ENCODE measurements at places on chromosomes 16 and 17.

- DNase-seq = no peak
Measured at GRCh38 chr17:19368229-19368628, 5.7 kb upstream of the B9D1 start.

- DNase-seq = peak; percentile 93
Measured at GRCh38 chr16:4358831-4359561, 7.9 kb upstream of the PAM16 start.

GRCh38 chr16:51153577-51154031 is 2.5 kb upstream of the SALL1 start:
- DNase-seq = no peak

DNA sequence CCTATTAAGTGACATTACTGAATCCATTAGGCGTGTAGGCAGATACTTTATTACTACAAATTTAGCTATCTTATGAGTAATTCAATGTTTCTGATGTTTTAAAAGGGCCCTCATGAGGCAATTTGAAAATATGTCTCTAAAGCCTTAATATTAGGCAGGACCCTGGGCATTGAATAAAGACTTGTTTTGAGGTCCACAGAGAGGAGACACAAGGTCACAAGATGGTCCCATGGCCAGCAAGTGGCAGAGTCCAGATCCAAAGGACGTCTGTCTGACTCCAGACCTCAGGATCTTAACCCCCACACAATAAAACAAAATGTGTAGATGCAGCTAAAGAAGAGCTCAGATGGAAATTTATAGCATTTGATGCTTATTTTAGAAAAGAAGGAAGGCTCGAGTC is 31.9 kb upstream of the HEATR6 start:
- no peak for DNase-seq

DNA sequence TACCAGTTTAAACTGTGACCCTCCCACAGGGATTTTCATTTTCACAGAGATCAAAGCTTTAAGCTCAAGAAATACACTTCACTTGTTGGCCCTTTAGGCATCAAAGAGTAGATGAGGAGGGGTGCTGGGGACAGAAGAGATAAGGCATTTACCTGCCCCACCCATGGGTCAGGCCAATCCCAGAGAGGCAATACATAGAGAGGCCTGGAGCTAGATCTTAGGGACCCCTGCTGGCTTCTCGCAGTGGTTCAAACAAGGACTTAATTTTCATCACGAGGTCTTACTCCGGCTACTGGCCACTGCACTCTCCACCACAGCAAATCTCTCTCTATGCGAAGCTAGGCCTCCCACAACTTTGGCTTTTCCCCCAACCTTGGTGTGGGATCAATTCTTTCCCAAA is 46.6 kb downstream of the NOG start:
- DNase-seq = no peak

DNA sequence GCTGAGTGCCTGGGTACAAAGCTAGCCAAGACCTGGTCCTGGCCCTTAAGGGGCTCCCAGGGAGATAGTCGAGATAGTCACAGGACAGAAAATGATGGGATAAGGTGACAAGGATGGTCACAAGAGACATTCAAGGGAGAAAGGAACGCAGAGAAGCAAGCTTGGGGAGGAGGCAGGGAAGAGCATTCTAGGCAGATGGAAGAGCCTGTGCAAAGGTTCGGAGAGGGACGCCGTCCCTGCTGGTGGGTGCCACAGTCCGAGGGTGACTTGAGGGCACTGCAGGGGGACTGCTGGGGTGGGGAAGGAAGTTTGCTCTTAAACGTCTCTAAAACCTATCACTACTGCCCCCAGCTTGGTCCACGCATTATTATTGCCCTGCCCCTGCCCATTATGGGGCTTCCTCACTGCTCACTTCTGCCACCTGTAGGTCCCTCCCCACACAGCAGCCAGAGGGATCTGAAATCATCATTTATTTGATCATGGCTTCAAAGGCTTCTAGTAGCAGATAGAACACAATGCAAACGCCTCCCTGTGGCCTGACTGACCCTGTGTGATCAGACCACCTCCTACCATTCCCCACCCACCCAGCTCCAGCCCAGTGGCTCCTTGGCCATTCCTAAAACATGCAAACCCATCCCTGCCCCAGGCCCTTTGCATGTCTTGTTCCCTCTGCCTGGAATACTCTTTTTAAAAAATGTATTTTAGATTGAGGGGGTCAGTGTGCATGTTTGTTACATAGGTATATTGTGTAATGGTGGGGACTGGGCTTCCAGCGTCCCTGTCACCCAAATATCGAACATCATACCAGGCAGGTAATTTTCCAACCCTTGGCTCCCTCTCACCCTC is 60.3 kb downstream of the RMI2 start:
- DNase-seq = peak; percentile 69

- no peak for DNase-seq
Measured at GRCh38 chr17:31511580-31511979, 120.1 kb downstream of the RAB11FIP4 start.

- no peak for DNase-seq
Measured at GRCh38 chr17:51398687-51399086, 138.3 kb downstream of the UTP18 start.

DNA sequence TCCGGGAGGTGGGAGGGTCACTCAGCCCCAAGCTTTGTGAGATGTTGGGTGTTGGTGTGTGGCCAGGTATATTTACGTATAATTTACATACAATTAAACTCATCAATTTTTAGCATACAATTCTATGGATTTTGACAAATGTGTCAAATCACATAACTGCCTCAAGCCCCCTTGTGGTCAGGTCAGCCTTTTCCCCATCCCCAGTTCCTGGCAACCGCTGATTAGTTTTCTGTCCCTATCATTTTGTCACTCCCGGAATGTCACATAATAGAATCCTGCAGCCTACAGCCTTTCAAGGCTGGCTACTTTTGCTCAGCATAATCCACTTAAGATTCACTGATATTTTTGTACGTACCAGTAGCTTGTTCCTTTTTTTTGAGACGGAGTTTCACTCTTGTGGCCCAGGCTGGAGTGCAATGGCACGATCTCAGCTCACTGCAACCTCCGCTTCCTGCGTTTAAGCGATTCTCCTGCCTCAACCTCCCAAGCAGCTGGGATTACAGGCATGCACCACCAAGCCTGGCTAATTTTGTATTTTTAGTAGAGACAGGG is 19.3 kb upstream of the RAI1 start:
- no peak for DNase-seq

DNA sequence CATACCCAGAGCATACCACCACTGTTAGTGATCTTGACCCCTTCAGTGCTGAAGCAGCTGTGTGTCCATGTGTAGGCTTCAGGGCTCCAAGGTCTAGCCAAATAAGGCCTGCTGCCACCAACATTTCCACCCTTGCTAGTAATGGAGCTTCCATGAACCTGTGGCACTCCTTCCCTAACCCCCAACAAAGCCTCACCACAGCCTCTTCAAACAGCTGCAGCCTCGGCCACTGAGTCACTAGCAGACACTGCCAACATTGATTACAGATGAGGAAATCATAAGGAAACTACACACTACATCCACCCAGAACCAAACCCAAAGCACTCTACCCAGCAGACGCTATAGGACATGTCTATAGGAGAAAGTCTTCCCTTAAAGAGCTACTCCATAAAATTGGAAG is 610.7 kb downstream of the KCNJ2 start:
- DNase-seq = no peak

- DNase-seq = no peak
Measured at GRCh38 chr17:28385406-28385805, 13.9 kb downstream of the SARM1 start.

DNA sequence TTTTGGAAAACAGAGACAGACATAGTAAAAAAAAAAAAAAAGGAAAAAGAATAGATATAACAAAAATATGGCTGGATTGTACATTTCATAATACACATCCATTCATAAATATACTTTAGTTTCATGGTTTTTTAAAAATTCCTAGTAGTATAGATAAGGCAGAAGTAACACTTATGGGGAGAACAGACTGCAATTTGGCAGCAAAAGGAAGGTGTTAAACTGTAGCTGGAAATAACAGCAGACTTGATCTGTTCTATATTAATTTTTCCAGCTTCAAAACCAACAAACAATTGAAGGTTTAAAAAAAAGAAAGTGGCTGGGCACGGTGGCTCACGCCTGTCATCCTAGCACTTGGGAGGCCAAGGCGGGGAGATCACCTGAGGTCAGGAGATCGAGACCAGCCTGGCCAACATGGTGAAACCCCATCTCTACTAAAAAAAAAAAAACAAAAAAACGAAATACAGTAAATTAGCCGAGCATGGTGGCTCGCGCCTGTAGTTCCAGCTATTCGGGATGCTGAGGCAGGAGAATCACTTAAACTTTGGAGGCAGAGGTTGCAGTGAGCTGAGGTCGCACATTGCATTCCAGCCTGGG is 191.8 kb downstream of the SPECC1 start:
- DNase-seq = no peak

DNA sequence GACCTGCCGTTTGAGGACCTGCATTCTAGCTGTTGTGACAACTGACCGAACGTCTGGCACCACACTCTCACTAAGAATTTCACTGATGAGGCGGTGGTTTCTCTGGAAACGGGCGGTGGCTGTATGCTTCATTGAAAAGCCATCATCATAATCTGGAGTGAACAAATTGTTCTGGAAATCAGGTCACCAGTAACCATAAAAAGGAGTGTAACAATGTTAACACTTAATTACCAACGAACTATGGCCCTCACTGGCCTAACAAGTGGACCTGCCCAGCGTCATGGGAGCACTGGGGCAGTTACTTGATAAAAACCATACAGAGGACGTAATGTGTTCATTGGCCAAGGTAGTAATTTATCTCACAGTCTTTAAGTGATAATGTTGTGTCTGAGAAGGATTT is 15.4 kb downstream of the SMARCE1 start:
- no peak for DNase-seq

GRCh38 chr16:50224286-50224685 is 42.1 kb upstream of the ADCY7 start:
- DNase-seq = no peak

GRCh38 chr17:12667299-12667958 is 1.7 kb downstream of the MYOCD start:
- DNase-seq = peak; percentile 50

- DNase-seq = no peak
Measured at GRCh38 chr16:57000271-57001025, 11.1 kb downstream of the NLRC5 start.

GRCh38 chr17:66897141-66897540 is 62.2 kb downstream of the CACNG5 start:
- no peak for DNase-seq
